ENCODE measurements at places on chromosomes 1 and 21. TPM values are rescaled to one million over a fixed set of nuclear protein-coding genes. Genes with fewer than 3 reads are reported as not detected.

The CLCA2 gene
- not detected for total RNA-seq

GRCh38 chr1:203649551-203649998 lies 22.9 kb downstream of the ATP2B4 start:
- no peak for DNase-seq
- peaks cover 13% of the 10 kb centered on the region for H3K4me1 ChIP-seq
- H3K4me3 ChIP-seq = no peak overlapping the region
- no peaks in the 10 kb centered on the region for H3K36me3 ChIP-seq
- no peaks in the 10 kb centered on the region for H3K27me3 ChIP-seq

DNA sequence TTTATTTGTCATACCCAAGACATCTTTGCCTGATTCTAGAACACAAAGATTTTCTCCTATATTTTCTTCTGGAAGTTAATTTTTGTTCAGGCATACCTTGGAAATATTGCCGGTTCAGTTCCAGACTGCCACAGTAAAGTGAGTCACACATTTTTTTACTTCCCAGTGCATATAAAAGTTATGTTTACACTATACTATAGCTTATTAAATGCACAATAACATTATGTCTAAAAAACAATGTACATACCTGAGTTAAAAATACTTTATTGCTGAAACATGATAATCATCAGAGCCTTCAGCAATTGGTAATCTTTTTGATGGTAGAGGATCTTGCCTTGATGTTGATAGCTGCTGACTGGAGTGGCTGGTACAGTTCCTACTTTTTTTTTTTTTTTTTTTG lies 10.0 kb downstream of the SMCP start:
- H3K27me3 ChIP-seq = no peaks in the 10 kb centered on the region
- DNase-seq = no peak
- no peak overlapping the region for H3K27ac ChIP-seq
- no peaks in the 10 kb centered on the region for H3K4me1 ChIP-seq

DNA sequence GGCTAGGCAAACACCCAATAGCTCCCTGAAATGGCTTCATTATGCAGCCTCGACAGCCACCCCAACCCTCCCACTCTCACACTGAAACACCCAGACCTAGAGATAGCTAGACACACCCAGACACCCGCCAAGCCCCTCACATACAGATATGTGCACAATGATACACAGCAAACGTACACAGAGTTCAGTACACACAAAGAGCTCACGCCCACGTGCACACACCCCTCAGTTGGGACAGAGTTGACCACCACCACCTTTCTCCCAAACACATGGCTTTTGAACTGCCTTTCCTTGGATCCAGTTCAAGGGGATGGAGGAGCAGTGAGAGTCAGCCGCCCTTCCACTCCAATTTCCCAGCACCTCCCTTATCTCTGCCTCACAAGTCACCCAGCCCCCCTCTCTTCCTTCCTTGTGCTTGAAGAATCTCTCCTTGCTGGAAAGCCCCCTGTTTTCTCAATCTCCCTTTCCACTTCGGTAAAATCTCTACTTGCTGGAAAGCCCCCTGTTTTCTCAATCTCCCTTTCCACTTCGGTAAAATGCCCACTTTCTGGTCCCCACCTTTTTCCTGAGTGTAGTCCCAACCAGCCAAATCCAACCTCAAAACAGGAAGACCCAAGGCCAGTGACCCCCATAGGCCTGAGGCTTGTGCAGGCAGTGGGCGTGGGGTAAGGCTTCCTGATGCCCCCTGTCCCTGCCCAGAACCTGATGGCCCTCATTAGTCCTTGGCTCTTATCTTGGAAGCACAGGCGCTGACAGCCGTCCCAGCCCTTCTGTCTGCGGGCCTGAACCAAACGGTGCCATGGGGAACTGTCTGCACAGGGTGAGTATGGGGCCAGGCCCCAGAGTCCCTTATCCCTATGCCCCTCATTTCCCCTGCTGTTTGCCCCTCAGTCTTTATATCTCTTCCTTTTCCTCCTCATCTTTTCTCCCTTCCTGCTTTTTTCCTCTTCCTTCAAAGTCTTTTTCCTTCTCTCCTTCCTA lies at the start of gene ACKR1:
ACKR1 (plus strand) TSS at position 715 of the 981 bp plus-strand sequence; CDS start at position 800, 85 bp downstream.
- no peak within 1 kb of the TSS for H3K27ac ChIP-seq
- H3K4me1 ChIP-seq = peaks cover 14% of the 10 kb centered on the region
- H3K4me3 ChIP-seq = no peak within 1 kb of the TSS
- H3K27me3 ChIP-seq = peaks cover 4% of the 10 kb centered on the region
- H3K36me3 ChIP-seq = no peaks in the 10 kb centered on the region
- no peak for DNase-seq
